Stimulated activated CD4-positive, alpha-beta T cell treated with anti-CD3 and anti-CD28 coated beads, Interleukin-2, amount 100 ng/mL, for 4 hours (primary cell): ENCODE measurements at places on chromosomes 12 and 14.

DNA sequence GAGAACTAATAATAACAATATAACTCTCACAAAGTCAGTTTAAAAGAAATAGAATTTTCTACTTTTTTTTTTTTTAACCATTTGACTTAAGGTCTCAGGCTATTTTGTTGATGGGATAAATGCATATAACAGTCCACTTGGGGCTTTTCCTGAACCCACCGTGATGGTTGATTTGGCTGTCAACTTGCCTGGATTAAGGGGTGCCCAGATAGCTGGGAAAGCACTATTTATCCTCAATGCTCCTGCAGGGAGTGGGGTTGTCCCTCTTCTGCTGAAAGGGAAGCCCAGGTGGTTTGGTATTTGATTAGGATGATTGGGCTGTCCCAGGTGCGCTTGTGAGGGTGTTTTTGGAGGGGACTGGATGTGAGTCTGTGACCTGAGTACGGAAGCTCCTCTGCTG is 114.9 kb downstream of the AACS start:
- DNase-seq: no peak

- no peak for DNase-seq
These were observed 313.2 kb upstream of the DIO3 start for GRCh38 chr14:101247842-101248725.

DNA sequence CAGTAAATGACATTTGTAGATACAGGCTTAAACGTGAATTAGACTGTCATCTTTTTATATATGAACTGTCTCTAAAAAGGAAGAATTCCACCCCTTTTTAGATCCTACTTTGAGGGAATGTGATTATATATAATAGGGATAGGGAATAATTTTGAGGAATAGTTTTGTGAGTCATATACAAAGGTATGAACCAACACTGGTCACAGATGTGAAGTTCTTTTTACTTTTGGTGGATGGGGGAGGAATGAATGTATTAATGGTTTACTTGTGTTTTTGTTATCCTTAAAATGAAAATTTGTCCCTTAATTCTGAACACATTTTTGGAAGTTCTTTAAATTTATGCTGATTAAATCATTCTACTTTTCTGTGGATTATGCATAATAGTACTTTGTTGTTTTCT is 30.4 kb downstream of the FRS2 start:
- no peak for DNase-seq

DNA sequence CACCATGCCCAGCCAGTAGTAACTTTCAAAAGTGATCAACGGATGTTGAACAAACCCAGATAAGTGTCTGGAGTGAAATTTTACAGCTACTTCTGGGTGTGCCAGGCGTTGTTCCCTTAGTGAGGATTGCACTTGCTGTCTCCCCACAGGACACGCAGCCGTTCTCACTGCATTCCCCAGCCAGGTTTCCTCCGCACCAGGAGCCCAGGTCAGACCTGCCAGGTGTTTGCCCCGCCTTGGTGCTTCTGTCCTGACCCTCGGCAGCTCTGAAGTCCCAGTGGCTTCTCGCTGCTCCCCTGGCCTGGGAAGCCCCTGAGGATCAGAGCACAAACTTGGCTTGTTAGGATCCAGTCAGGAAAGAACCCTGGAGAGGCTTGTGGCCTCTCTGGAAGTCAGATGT is 36.2 kb downstream of the MMAB start:
- no peak for DNase-seq

DNA sequence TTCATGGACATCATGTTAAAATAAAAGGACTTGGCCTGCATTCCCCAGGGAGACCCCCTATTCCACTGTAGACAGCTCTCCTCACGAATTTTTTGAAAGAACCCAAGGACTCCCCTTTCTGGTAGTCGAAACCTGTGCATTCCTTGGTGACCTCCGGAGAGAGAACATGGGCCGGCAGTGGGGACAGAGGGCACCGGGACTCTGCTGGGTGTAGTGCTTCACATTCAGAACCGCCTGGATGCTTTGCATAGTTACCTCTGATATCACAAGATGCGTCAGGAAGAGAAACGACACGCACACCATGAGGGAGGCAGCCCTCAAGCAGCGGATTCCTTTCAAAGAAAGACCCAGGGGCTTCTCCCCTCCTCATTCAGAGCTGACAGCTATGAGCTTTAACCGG is 9.7 kb downstream of the CKAP4 start:
- no peak for DNase-seq

- DNase-seq: no peak
These were observed 59.2 kb downstream of the AACS start for GRCh38 chr12:125124320-125124966.

DNA sequence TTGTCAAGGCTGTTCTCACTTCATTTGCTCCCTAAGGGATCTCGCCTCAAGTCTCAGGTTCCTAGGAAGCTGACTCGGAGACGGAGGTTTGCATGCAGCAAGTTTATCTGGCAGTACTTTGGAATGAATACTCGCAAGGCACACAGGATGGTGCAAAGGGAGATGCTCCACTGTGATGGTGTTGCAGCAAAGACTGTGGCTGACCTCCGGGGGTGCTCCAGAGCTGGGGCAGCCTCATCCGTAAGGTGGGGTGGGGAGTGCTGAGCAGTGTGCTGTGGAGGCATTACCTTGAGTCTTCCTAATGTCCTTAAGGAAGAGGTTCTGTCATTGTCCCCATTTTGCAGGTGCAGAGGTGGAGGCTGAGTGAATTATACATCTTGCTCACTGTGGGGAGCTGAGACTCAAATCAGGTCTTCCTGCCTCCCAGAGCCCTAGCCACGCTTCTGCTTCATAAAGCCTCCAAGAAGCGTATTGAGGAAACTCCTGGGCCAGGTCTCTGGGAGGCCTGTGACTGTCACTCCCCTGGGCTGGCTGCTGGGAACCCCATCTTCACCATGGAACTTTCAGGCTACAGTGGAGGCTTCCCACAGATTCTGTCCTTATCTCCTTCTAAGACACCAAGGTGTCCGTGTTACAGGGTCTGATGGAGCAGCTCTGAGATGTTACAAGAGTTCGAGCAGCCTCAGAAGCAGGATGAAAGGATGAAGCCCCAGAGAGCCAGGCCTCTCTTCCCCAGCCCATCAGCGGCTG is 39.5 kb downstream of the GALNT16 start:
- no peak for DNase-seq

GRCh38 chr14:21840765-21841164 is 167.1 kb upstream of the OR4E1 start:
- no peak for DNase-seq

DNA sequence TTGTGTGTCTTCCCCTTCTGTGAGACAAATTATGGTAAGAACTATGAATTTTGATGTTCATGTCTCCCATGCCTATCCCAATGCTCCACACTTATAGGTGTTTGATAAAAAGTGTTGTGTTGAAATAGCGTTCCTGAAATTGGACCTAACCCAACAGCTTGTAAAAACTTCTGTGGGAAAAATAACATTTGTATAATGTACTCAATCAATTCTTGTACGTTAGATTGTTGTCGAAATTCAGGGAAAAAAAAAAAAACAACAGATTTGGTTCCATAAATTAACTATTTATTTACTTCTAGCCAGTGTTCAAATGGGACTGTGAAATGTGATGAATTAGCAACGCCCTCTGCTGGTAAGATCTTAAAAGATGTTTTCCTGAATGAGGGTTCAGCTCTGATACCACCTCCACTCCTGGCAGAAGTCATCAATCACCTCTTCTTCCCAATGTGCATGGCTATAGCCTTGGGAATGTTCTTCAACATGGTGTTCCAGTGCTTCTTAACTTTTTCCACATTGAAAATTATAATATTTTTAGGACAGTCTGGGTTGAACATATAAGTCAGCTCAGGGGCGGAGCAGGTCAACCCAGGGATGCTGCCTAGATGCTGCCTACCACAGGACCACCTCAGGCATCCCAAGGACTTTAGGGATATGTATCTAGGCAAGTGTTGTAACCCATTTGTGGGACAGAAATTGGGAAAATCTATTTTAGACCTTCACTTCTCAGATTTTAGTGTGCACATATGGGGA is 170.6 kb downstream of the OTOGL start:
- no peak for DNase-seq

GRCh38 chr12:28958553-28959195 is 190.4 kb upstream of the FAR2 start:
- DNase-seq: no peak

GRCh38 chr14:64731141-64731581 is 26.9 kb downstream of the PLEKHG3 start:
- no peak for DNase-seq

DNA sequence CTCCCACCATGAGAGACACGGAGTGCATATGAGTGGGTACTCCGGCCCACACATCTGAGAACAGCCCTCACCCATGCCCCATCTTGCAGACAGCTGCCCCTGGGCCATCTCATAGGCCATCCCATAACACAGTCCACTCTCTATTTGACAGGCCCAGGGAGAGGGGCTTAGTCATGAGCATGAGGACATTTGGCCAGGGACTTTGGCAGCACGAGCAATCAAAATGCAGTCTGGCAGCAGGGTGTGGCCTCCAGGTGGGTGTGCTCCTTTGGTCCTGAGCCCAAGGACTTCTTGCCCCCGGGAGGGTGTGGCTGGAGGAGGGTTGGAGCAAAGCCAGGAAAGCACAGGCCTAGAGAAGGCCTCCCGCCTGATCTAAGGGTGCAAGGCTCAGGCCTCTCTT is 25.6 kb downstream of the EMP1 start:
- no peak for DNase-seq

- no peak for DNase-seq
These were observed 718 bp downstream of the PACS2 start for GRCh38 chr14:105315211-105315721.

GRCh38 chr12:102023343-102023930 is 38.4 kb downstream of the WASHC3 start:
- DNase-seq: no peak

DNA sequence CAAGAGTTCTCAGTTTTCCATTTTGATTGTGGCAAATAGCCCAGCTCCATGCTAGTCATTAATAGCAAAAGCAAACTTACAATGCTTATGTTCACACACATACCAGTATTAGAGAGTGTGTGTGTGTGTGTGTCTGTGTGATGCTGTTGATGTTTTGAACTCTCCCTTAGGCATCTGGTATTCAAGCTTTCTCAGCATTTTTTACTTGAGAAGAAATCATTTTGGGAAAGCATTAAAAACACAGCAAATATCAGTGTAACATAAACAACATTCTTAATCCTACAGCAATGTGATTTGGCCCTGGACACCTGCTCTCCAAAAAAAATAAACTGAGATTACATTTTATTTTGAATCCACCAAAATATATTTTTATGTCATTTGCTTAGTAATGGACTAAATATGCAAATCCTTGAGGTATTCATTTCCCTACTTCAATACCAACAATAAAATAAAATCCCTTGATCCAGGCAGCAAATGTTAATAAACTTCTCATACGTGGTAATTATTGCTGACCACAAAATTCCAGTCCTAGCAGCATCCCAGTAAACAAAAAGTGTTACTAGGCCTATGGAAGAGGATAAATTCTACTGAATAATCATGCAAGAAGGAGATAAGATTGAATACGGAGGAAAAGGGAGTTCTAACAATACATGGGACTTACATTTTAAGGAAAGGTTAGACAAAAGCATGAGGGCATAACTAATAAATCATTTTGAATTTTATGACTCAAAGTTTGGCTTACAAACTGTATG is 249.5 kb upstream of the CLEC14A start:
- no peak for DNase-seq

DNA sequence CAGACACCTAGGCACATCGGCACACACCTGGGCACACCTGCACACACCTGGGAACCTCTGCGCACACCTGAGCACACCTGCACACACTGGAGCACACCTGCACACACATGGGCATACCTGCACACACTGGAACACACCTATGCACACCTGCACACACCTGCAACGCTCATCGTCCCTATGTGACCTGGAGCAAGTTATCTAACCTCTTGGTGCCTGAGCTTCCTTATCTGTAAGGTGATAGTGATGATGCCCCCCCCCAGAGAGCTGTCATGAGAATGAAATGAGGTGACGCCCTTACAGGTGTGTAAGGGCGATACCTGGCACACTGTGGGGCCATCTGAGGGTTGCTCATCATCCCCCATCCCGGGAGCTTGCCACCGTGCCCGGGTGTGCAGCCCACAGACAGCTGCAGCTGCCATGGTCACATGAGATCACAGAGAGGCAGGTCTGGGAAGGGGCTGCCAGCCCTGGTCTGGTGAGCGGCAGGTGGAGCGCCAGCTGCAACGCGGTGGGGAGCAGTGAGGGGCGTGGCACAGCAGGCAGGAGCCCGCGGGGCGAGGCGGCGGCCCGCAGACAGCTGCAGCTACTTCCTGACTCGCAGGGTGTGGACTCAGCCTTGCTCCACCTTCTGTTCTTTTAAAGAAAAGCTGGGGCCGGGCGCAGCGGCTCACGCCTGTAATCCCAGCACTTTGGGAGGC is 59.9 kb upstream of the FBRSL1 start:
- DNase-seq: peak; percentile 28

- no peak for DNase-seq
These were observed 39.1 kb downstream of the MBIP start for GRCh38 chr14:36281309-36281708.

- DNase-seq: no peak
These were observed 21.1 kb upstream of the ATF1 start for GRCh38 chr12:50742776-50743175.

DNA sequence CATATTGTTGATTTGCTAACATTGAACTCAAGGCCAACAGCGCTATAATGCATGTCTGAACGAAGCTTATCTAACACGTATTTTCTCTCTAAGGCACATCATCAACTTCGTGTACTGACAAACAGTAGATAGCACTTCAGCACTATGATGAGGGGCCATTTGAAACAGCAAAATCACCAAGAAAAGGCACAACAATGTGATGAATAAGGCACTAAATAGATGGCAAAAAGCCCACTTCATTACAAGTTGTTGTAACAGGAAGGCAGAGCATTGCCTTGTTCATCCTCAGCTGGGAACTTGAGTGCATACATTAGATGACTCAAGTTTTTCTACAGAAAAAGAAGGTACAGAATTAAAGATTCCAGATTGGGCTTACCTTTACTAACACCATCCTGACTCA is 75.2 kb downstream of the LIN7A start:
- DNase-seq: no peak

GRCh38 chr12:131441060-131441396 is 269.9 kb upstream of the SFSWAP start:
- no peak for DNase-seq

DNA sequence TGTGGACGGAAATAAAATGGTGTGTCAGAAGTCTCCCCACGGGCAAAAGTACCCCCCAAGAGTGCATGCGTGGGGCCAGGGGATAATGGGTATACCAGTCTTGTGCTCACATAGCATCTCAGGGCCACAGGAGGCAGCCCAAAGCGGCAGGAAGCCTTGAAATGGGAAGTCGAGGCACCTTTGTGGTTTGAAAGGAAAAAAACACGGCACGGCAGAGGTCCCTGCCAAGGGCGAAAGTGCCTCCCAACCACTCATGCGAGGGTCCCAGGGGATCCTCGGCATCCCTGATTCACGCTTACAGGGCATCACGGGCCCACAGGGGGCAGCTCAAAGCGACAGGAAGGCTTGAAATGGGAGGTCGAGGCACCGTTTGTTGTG is 583.2 kb downstream of the ALG10 start:
- DNase-seq: no peak

- no peak for DNase-seq
These were observed 14.5 kb upstream of the KRT83 start for GRCh38 chr12:52335598-52336262.

- DNase-seq: no peak
These were observed 212.9 kb downstream of the NRXN3 start for GRCh38 chr14:78383060-78383459.

GRCh38 chr12:39510001-39510400 is 67.1 kb upstream of the KIF21A start:
- DNase-seq: no peak
